ENCODE measurements at places on chromosomes 4 and X. TPM values are rescaled to one million over a fixed set of nuclear protein-coding genes. Genes with fewer than 3 reads are reported as not detected.

C4orf50 gene
- not detected for polyA plus RNA-seq

NXF2B gene
- polyA plus RNA-seq, result not detected

TDO2 gene
- not detected for polyA plus RNA-seq

VSIG4 gene
- polyA plus RNA-seq, result 27.4 TPM

TLR10 gene
- not detected for polyA plus RNA-seq

GNRHR gene
- polyA plus RNA-seq, result not detected

DNA sequence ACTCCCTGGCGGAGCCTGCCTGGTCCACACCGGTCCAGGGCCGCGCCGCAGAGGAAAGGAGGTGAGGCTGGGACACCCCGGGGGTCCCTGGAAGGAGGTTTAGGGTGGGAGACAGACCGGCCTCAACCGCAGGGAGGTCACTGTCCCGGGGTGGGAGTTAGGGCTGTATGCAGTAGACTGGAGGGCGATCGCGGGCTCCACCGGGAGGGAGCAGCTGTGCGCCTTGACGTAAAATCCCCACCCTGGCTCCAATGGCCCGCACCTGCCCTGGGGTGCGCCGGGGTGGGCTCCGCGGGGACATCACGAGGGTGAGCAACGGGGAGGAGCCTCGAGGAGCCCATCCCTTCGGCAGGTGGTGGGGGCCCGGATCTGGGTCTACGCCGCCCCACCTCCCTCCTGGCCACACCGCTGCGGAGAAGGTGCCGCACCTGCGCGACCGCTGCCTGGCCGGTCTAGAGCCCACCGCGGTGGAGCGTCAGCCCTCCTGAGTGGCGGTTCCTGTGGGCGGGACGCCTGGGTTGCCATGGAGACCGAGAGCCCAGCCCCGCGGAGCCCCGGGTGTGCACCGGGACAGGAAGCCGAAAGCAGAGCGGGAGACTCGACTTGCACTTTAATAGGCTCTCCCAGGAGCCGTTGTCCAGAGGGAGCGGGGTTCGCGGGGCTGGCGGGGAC, 105.1 kb downstream of the ADRA2C start:
- DNase-seq, result no peak

DNA sequence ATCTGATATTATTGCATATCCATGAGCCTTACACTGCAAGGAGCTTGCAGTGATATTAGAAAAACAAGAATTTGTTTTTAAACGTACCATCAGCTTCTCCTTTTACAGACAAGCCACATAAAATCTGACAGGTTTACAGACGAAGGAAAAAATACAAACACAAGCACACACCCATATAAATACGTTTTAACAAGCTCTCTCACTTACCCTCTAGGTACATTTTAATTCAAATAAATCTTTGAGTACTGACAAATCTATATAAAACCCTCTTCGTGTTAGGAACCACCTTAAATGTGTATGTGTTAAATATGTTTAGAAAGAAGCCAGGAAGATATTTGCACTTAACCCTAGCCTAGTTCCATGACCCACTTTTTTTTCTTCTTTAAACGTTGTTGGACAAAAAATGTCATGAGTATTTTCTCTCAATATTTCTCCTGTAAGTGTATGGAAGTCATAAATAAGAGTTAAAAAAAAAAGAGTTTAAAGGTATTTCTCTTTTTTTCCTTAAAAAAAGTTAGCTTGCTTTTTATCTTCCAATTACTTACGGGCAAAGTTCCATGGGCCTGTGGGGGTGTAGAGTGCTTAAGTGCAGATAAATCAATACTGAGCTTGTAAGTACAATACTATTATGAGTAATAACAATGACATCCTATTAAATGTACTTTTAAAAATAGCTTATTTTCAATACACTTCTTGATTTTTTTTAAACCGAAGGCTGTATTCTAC, 1.5 kb downstream of the ARAP2 start:
- DNase-seq, result no peak

GRCh38 chrX:103175944-103176753, 38.8 kb upstream of the BEX4 start:
- DNase-seq, result no peak

DNA sequence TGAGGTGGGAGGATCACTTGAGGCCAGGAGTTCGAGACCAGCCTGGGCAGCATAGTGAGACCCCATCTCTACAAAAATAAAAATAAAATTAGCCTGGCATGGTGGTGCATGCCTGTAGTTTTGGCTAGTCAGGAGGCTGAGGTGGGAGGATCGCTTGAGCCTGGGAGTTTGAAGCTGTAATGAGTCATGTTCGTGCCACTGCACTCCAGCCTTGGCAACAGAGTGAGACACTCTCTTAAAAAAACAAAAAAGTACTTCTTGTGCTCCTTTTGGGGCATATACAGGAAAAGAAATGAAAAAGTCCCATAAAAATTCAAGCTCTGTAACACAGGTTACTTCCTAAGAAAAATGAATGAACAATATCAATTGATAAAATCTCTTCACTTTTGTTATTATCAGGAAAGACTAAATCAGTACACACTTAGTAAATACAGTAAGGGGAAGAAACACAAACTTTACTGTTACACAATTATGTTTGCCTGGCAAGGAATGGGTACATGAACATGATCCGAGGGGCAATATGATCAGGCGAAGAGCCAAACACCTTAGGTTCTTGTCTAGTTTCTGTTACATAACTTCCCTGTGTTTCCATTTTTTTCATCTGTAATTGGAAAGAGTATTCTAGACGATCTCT, 46.9 kb downstream of the CCDC158 start:
- no peak for DNase-seq

DNA sequence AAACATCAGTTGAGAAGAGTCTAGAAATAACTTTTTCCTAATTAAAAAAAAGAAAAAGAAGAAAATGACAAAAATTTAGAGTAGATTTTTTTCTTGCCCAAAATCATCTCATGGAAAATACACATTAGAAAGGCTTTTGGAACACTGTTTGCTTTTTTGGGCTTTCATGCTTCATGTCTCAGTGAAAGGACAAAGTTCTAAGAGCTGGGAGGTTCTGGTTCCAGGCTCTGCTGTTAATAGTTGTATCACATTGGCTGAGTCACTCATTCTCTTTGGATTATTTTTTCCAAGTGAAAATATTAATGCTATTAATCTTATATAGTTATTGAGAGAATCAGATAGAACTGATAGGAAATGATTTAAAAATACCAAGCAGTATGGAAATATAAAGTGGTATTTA, 32.9 kb upstream of the ETNPPL start:
- no peak for DNase-seq

GRCh38 chr4:168514249-168514852, 17.5 kb downstream of the PALLD start:
- no peak for DNase-seq

DNA sequence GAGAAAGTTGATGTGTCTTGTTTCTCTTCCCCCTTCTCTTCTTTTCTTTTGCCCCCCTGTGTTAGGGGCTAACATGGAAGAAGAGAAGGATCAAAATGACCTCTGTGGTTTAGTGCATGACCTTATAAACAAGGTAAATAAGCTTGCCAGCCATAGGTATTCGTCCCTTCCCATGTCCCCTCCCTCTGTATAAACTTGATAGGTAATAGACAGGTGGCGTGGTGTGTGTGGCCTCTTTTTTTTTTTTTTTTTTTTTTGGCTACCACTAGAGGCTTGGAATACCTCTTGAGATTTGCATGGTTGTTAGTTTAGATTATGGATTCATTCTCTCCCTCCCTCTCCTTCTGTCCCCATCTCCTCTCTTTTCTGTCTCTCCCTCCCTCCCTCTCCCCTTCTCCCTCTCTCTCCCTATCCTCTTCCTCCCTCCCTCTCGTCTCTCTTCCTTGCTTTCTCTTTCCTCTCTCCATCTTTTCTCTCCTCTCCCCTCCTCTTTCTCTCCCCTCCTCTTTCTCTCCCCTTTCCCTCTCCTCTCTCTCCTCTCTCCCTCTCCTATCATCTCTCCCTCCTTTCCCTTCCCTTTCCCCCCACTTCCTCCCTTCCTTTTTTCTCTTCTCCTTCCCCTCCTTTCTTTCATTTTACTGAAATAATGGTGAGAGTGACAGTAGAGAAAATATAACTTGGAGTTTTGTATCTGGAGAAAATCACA, 134.4 kb downstream of the AFF1 start:
- no peak for DNase-seq

DNA sequence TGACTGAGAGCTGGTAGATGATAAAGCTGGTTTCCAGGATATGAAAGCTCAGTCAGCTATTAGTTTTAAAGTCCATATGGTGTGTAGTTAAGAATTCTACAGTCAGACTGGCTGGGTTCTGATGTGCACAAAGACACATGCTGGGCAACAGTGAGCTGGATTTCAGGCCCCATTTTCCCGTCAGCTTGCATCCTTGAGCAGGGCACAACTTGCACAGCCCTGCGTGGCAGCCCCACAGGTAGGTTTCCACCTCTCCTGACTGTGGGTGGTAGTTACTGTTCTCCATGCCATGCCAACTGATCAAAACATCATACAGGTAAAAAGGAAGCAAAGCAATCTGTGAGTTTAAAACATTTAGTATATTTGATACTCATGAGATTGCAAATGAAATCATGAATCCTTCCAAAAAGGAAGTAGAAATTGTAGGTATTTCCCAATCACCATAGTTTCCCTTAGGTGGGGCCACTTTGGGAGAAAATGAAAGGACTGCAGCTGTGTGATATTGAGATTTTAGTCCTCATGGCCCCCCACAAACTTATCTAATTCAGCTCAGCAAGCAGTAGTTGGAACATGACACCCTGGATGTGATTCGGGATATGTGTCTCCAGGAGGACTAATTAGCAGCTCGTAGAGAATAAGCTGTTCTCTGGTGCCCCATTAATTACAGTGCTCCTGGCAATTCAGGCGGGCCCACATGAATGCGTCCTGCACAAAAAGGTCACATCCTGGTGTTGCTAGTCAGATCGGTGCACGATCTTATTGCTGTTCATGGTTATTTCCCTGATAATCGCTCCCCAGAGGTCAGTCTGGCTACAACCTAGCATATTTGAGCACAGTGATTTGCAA, 42.4 kb upstream of the NOCT start:
- no peak for DNase-seq

DNA sequence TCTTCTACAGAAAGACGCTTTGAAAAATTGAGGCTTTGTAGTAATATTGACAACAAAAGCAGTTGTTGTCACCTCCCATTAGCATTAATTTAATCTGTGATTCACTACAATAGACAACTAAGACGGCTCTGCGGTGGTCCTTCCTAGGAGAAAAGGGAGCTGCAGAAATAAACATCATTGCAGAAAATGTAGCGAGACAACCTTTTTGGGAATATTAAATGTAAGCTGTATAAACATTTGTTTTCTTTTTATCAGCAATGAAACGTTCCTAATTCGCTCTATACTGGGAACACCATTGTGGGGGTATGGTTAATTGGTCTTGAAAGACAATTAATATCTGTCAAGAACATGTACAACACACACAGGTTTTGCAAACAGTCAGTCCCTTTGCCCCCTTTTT, 583.3 kb upstream of the TENM3 start:
- no peak for DNase-seq

DNA sequence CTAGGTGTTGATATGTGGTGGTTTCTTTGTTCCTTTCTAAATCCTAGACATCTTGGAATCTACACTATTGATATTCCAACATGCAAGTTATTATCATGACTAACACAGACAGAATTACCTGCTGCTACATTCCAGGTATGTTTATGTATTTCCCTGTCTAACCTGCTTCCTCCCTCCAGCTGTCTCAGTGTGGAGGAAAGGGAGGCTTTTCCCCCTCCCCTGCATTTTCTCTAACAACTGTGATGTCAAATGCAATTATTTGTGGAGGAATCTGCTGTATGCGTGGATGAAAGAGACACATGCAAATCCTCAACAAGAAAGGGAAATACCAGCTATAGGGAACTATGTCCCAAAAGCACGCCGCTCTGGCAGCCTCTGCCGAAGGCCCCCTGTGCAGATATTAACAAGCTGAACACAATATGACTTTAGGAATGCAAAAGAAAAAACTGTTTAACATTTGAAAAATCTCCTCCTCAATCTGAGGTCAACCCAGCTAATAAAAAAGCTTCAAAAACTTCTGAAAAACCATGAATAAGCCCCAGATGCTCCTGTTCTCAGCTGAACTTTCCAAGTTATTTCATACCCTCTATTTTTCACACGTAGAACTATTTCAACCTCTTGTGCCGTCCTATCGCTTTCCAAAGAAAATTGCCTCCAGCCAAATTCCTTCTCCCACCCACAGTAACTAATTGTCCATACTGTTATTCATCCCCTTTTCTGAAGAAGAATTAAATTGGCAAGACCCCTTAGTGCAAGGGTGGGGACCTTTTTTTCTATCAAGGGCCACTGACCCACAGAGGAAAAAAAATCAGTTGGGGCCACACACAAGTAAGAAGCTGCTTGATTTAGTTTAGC, 225.1 kb upstream of the GPC4 start:
- no peak for DNase-seq

- no peak for DNase-seq
Measured at GRCh38 chr4:78845472-78845871, 69.3 kb downstream of the BMP2K start.

DNA sequence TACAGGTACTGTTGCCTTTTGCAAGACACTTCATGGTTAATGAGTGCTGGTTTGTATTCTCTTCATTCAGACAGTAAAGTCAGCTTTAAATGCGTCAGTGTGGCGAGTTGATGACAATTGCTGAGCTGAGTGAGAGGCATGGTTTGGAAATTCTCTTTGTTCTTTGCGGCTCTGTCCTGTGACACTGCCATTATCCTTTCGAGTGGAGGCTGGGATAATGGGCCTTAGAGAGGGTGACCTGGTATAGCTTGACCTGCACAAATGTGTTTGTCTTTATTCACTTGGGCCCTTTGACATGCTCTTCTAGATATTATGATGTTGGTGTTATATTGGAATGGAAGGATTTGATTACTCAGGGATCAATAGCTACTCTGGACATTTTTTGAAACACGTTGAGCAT, 208.5 kb upstream of the FAT1 start:
- DNase-seq, result no peak

DNA sequence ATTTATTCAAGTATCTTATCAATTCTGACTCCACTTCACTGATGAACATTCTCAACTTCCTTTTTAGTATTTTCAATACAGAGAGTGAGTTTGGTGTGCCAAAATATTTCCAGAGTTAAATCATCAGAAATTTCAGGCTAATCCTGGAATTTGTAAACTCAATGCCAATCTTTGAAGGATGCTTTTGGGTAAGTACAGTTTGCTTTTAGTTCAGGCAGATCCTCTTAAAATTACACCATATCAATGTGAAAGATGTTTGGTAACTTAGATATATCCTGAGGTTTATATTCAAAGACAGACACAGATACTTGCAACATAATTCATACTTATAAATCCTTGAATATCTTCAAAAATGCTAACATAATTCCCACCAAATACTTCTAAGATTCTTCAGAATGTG, 76.0 kb upstream of the FAM47B start:
- no peak for DNase-seq

- no peak for DNase-seq
Measured at GRCh38 chrX:1727531-1728027, 112.7 kb downstream of the ASMT start.

- no peak for DNase-seq
Measured at GRCh38 chr4:128353791-128354190, 66.2 kb upstream of the PGRMC2 start.

DNA sequence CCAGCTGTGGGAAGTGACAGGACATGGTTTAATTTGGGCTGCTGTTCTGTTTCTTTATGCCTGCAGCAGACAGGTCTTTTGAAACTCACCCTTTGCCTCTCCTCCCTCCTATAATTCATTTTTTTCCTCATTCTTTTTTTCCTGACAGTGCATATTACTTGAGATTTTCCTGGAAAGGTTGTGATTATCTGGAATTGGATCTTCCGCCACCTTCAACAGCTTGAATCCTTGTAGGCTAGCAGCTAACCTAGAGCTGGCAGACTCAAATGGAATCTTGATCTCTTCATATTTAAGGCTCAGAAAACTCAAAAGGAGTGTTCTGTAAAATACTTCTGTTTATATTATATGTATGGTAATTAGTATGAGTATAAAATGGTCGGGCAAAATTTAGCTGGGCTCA, 49.3 kb upstream of the CLCN4 start:
- DNase-seq, result no peak

- DNase-seq, result no peak
Measured at GRCh38 chr4:23728393-23728792, 161.5 kb downstream of the PPARGC1A start.
